BJ (cell line): ENCODE measurements at places on chromosomes 1 and 21. TPM values are rescaled to one million over a fixed set of nuclear protein-coding genes. Genes with fewer than 3 reads are reported as not detected.

- no peak for DNase-seq
These were observed 390.5 kb downstream of the PLPP3 start for GRCh38 chr1:56188855-56189254.

DNA sequence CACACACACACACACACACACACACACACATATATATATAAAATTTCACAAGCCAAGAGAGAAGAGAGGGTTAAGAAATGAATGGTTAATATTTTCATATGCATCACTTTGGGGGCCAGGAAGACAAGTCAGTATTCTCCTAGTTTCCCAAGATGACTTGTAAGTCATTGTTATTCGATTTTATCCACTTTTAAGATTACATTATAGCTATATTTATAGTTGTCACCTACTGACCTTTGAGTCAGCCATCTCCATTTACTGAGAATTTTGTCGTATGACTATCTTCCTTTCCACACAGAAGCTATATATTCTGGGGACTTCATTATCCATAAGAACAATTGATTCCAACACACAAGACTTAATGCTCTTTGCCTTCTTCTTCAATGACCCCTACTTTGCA, 8.9 kb downstream of the LYST start:
- no peak for DNase-seq

GRCh38 chr1:147738739-147739476, 21.5 kb downstream of the GJA5 start:
- DNase-seq: no peak

DNA sequence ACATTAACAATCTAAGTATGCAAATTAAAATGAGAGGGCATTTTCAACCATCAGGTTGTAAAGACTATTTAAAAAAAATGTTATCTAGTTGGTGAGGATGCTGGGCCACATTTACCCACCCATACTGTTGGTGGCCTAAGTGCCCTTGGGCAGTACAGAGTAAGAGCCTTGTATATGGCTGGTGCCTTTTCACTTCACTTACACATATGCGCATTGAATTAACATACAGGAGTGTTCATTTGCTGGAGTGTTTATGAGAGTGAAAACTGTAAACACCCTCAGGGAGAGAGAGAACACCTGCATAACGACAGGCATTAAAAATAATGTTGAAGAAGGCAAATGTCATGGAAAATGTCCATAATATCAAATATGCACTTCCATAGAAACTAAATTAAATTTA, 427.1 kb downstream of the PCP4 start:
- no peak for DNase-seq

GRCh38 chr1:107777664-107778047, 187.3 kb downstream of the VAV3 start:
- no peak for DNase-seq

Gene RAB42
- polyA plus RNA-seq: 2.0 and 2.8 TPM in 2 replicates

Gene MR1
- polyA plus RNA-seq: 25.0 and 36.2 TPM in 2 replicates

Gene NPPB
- polyA plus RNA-seq: 0.12 and 0.38 TPM in 2 replicates
